CD4-positive, alpha-beta T cell treated with Interleukin-17A for 1 hour (primary cell): ENCODE measurements at places on chromosomes 3 and 15.

GRCh38 chr15:62552444-62552843 is 387.4 kb upstream of the C2CD4B start:
- no peak for DNase-seq

- no peak for DNase-seq
These were observed 17.0 kb upstream of the ALDH1L1 start for GRCh38 chr3:126197343-126197742.

GRCh38 chr3:150421799-150422548 is 13.9 kb downstream of the TSC22D2 start:
- DNase-seq, result no peak

- no peak for DNase-seq
These were observed 31.4 kb downstream of the NPTN start for GRCh38 chr15:73601451-73602445.
